ENCODE measurements at places on chromosomes 12 and 14.

- DNase-seq, result no peak
These were observed 332.6 kb upstream of the SFSWAP start for GRCh38 chr12:131378176-131378842.

- DNase-seq, result no peak
These were observed 91.7 kb downstream of the MYRFL start for GRCh38 chr12:69916544-69917235.

GRCh38 chr12:113933201-113933786 lies 32.8 kb downstream of the RBM19 start:
- no peak for DNase-seq

DNA sequence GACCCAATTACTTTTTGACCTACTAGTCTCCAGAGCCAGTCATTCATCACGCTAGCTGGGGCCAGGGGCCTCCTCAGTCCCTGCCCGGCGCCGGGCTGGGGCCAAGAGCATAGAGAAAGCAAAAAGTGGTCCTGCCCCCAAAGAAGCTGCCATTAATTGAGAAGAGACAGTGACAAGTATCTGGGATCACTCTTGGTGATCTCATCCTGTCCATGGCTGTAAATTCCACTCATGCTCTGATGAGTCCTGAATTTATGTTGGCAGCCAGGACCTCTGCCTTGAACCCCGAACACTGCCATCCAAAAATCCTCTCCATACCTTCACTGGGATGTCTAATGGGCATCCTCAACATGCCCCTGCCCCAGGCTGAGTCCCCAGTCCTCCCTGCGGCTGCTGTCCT lies 34.4 kb upstream of the DLK1 start:
- DNase-seq, result no peak

DNA sequence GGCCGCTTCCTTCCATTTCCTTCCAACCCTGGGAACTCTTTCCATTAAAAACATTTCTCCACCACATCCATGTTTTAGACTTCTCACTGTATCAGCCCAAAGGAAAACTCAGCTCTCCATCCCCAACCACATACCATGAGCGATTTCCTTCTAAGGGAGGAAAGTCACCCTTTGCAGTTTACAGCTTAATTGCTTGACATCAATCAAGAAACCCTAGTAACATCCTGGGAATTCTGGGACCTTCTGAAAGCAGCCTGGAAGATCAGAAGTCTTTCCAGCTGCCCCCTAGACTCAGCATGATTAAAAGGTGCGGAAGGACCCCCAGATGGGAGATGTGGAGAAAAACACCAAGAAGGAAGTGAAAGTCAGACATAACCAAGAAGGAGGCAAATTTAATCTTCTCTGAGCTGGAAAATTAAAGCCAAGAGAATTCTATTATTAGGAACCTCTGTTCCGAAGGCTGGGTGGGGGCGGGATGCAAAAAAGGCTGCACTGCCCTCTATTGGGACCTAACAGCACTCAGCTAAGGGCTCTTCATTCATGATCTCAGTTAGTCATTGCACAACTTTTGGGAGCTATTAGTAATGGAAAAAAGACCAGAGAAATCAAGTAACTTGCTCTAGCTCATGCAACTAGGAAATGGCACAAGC lies 73.3 kb upstream of the PLXNC1 start:
- no peak for DNase-seq

DNA sequence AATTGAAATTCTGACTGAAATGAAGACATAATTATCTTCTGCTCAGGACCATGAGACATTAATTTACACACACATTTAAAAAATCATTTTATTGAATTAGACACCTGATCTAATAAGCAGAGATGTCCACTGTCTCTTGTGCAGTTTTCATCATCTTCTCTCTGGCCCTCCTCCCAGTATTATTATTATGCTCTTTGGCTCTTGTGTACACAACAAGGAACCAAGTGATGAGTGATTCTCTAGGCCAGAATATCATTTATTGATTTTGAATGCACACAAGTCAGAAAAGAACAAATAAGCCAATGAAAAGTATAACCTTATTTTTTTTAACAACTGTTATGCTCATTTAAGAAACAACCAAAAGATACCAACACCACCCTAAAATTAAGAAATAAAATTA lies 244.7 kb upstream of the KRR1 start:
- no peak for DNase-seq

DNA sequence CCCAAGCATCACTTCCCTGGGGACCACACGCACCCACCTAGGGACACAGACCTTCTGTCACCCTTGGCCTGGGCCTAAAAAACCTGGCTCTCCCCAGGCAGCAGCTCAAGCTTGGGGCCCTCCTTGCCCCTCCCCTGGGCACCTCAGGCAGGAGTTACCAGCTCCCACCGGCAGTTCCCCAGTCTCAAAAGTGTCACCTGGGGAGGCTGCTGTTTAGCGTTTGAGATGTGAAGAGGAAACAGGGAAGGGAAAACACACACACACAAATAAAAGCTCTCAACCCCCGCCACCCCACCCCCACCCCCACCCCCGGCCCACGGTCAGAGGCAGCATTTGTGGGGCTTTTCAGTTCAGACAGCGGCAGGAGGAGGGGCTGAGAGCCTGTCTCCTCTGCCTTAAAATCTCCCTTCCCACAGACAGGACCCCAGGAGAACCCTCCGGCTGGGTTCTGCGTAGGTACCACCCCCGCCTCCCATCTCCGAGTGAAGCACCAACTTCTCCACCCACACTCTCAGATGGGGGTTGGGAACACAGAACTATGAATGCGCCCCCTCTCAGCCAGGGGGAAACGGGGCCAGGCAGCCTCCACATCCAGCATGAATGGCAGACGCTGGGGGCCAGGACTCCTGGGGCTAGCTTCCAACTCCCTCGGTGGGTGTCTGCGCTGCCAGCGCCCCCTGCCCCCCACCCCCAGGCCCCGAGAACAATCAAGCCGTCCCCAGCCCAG lies 3.0 kb downstream of the NCOR2 start:
- no peak for DNase-seq

DNA sequence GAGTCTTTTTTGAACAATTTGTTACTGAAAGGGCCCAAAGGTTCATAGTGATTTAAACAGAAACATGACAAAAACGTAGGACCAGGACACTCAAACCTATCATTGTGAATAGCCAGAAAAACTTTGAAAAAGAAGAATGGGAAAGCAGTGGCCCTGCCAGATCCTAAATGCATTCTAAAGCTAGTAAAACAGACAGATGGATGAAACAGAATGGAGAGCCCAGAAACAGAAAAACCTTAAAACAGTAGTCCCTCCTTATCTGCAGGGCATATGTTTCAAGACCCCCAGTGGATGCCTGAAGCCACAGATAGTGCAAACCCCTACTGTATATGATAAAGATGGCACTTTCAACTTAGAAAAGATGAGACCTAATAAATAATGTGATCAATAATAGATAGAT lies 93.7 kb downstream of the KICS2 start:
- no peak for DNase-seq

GRCh38 chr14:63677891-63678379 lies 36.3 kb upstream of the WDR89 start:
- DNase-seq, result no peak

DNA sequence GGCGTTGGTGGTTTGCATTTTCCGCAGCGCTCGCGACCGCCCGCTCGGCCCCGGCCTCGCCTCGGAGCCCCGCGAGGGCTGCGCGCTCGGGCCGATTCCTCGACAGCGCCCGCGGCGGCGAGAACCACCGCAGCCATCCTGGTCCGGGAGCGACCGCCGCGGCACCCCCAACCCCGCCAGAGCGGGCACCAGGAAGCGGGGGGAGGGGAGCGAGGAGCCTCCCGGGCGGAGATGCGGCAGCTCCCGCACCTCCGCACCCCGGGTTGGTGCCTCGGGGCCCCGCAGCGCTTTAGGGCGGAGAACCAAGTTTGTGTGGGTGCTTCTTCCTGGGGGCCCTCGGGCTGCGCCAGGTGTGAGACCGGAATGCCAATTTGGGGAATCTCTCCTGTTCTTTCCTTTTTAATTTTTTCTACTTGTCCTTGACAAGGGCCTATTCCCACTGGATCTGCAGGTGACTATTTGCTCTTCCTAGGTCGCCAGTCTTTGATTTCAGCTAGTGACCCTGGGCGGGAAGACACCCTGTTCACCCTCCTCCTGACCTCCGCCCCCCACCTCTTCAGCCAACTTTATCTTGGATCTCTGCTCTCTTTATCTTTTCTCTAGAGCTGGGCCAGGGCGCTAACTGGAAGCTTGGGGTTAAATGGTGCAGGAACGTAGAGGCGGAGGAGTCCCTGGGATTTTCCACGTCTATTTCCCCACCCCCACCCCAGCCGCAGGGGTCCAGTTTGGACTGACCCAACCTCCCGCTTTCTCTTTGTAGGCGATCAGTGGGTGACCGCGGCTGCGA lies at the start of gene SOCS2:
Gene SOCS2, plus strand, starts transcription at position 751 of the 787 bp plus-strand sequence. CDS start 223 bp downstream, outside the sequence.
- DNase-seq, result peak; percentile 19

DNA sequence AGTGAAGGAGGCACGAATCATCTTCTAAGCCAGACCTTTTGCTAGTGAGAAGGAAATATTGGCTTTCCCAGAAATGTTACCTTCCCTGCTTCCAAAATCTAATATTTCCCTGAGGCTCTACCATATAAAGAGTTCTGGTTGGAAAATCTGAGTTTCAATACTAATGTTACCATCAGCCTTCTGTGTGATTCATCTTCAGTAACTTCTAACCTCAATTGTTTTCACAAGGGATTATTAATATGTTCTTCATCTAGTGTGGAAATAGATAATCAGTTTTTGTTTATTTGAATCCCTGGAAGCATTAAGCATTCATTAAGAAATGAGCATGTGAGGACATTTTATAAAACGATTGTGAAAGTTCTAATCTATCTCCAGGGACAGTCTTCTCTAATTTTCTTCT lies 720.9 kb downstream of the AACS start:
- DNase-seq, result no peak

DNA sequence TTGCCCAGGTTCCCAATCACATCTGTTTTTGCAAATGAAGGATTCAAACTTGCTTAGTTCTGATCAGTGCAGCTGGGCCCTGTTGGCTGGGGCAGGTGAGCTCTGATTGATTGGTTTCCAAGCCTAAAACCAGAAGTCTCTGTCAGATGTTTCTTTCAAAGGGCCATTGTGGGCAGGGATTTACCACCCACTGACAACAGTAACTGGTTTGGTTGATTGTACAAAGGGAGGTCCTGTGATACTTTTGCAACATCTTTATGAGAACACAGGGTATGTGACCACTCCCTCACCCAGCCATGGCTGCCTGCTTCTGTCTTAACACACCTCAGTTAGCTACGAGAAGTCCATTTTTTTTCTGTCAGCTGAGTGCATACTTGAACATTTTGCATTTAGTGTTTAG lies 184.1 kb downstream of the FLRT2 start:
- DNase-seq, result no peak

- no peak for DNase-seq
These were observed at the start of gene PDE3A for GRCh38 chr12:20368114-20368650. Gene PDE3A (plus strand): TSS chr12:20368537. CDS start chr12:20369285, 748 bp downstream.

GRCh38 chr14:68377006-68377405 lies 415.9 kb downstream of the ZFP36L1 start:
- DNase-seq, result no peak

GRCh38 chr12:57548488-57548887 lies 1.4 kb upstream of the KIF5A start:
- DNase-seq, result no peak

GRCh38 chr12:467591-467990 lies 7.9 kb downstream of the B4GALNT3 start:
- DNase-seq, result no peak

DNA sequence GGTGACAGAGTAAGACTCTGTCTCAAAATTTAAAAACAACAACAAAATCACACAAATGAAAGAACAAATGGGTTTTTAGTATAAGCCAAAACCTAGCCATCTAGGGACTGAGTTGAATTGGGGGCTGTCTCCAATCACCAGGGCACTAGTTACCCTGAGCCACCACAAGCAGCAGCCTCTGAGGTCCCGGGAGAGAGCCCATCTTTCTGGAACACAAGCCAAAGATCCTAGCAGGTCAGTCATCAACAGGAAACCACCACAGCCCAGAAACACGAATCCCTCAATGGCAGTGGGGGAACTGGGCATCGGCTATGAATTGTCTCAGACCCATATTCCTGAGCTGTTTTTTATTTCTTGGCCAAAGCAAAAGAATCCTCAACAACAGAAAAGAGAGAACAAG lies 75.3 kb downstream of the KDM2B start:
- DNase-seq, result no peak

DNA sequence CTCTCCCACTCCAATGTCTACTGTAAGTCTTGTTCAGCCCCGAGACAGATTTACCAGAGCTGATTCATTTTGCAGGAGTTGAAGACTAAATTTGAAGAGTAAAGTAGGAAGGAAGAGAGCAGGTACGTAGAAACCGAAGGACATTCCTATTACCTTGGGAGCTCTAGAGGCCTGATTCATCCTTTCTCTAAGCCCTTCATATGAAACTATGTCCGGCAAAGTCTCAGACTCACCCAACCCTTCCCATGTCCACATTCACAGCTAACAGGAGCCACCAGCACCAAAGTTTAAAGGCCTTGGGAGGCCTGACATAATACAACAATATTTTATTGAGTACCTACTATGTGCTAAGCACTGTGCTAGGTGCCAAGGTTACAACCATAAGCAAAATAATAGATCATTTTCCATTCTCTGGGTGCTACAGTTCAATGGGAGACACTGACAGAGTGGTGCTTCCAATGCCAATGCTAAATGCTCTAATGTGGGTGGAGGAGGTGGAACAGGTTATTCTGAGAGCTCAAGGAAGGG lies 86.6 kb downstream of the PHLDA1 start:
- DNase-seq, result no peak

- peak; percentile 82 for DNase-seq
These were observed 74.8 kb downstream of the ARL6IP4 start for GRCh38 chr12:123055281-123055766.

DNA sequence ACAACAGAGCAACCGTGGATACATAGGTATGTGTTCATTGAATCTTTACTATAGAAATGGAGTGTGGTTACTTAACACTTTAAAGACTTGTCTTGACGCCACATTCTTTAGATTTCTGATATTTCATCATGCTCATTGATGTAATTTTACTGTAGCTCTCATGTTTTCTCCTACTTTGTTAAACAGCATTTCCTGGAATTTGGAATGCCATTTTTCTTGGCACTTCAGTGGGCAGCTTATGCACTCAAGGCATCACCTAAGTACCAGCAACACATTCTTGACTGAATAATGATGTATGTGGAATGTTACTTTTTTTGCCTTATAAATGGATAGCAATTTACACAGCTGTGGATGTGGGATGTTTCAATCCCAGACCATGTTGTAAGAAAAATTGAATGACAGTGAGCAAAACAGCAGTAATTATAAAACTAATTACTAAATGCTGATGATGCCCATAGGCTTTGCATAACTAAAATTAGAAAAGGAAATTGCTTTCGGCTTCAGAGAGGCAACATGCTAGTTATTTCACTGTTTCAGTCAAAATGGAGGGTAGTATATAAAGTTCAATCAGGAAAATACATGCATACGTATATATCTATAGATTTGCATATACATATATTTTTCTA lies 298.5 kb downstream of the NPAS3 start:
- DNase-seq, result no peak

GRCh38 chr14:25011095-25011494 lies 38.9 kb downstream of the STXBP6 start:
- DNase-seq, result no peak

DNA sequence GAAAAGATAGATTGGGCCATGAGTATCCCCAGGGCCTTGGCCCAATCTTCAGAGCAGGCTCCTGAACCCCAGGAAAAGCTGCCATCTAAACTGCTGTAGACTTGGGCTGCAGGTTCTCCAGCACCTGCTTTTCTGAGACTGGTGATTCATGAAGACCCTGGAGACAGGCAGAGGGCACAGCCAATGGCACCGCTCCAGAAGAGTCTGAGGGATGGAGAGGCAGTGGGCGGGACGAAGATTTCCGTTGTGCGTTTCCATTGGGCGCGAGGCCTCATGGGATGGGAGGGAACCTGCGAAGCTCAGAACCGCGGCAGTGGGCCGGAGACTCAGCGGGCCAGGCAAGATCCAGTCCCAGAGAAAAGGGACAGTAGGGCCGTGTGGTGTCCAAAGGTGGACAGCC lies 375.1 kb downstream of the IPO8 start:
- no peak for DNase-seq

- peak; percentile 41 for DNase-seq
These were observed 1.4 kb upstream of the DNAJC22 start for GRCh38 chr12:49345051-49345824.
